ENCODE measurements at places on chromosomes 3 and 15.

DNA sequence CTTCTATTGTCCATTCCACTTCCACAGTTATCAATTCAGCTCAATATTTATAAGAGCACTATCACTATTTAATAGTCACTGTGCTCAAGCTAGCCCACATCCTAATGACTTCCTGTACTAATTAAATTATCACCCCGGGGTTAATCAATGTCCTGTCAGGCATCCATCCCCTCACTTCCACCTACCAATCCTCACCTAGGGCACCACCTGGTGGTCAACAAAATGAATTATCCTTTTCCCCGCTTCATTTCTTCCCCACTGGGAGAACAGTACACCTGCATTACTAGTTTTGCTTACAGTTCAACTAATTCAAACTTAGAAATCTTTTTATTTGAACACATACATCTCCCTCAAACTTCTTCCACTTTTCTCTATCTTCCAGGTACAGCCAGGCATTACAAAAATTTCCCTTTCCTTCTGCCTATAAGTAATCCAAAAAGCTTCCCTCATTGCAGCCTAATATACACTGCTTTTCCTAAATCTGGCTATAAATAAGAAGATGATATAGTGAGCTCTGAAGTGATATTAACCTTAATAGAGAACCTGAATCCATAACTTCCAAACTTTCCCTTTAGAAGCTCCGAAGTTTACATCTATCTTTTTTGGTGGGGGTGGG lies 68.5 kb downstream of the TMCC1 start:
- peak; percentile 28 for DNase-seq

- DNase-seq = peak; percentile 60
Measured at GRCh38 chr15:65101411-65101890, 13.5 kb downstream of the UBAP1L start.

DNA sequence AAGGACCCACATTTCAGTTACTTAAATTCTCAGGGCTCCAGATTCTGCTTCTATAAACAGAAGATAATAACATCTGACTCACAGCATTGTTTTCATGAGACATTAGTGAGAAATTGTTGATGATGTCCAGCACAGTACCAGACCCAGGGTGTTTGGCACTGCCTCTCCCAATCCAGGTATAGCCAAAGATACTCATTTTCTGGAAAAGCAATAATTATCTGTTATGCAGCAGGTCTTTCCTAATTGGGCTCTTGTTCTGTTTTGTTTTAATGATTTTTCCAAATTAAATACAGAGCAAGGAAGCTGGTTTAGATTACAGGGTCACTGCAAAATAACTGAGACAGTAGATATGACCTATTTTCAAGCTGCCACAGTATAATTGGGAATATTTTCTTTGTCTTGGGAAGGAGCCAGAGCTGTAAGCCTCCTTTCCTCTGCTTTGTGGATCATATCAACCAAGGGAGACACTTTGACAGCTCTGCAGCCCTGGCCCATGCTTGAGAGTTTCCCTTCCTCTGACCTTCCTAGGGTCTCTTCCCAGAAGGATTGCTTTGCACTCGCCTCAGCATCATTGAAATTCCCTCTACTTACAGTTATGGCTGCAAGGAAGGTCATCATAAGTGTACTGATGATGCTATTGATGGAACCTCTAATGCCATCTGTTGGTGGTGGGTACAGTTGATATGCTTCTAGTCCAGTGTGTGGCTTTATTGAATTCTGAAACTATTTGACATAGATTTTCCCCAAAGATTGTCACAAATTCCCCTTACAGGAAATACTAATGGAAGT lies 522.4 kb upstream of the ADAMTS9 start:
- DNase-seq = no peak

GRCh38 chr3:161230621-161231171 lies 9.6 kb downstream of the NMD3 start:
- DNase-seq = no peak

DNA sequence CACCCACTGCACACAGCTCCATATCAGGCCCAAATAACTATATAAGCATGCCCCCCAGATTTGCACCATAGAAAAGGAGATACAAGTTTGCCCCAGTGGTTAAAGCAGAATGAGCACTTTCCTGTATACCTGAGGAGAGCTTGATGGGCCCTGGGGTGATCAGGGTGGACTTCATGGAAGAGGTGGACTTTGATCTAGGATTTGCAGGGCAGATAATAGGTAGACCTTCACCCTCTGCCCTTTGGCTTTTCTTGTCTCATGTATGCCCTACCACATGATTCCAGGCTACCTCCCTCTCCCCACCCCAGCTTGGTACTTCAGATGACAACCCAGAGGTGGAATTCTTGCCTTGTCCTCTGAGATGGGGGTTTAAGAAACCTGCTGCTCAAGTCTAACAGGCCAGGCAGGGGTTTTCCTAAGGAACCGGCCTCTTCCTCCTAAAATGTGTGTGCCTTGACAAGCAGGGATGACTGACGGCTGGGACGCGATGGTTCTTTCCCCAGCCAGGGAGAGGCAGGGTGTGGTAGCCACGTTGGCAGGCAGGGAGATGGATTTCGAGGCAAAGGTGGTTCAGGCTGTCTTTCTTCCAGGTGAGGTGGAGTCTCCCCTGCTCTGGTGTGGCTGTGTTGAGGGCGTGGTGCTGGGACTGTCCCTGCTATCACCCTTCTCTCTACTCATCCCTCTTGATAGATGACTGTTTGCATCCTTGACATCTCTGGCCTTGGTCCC lies 6.6 kb upstream of the RHCG start:
- no peak for DNase-seq

- DNase-seq = no peak
Measured at GRCh38 chr3:53303957-53304356, 43.4 kb downstream of the DCP1A start.

Measured in activated naive CD4-positive, alpha-beta T cell treated with anti-CD3 and anti-CD28 coated beads, Interleukin-2, amount 50 U/mL, for 16 hours (primary cell).